ENCODE measurements at places on chromosomes 4 and X. TPM values are rescaled to one million over a fixed set of nuclear protein-coding genes. Genes with fewer than 3 reads are reported as not detected.

Gene RAB39B
- total RNA-seq: 0.67 TPM

Gene CPLX1
- 3.2 TPM for total RNA-seq

- no peak overlapping the region for H3K27ac ChIP-seq
- H3K4me1 ChIP-seq: no peaks in the 10 kb centered on the region
- DNase-seq: no peak
- H3K4me3 ChIP-seq: no peak overlapping the region
- H3K36me3 ChIP-seq: no peaks in the 10 kb centered on the region
These were observed 243.8 kb downstream of the ADAMTS3 start for GRCh38 chr4:72325215-72325614.

Gene DSPP
- not detected for total RNA-seq

DNA sequence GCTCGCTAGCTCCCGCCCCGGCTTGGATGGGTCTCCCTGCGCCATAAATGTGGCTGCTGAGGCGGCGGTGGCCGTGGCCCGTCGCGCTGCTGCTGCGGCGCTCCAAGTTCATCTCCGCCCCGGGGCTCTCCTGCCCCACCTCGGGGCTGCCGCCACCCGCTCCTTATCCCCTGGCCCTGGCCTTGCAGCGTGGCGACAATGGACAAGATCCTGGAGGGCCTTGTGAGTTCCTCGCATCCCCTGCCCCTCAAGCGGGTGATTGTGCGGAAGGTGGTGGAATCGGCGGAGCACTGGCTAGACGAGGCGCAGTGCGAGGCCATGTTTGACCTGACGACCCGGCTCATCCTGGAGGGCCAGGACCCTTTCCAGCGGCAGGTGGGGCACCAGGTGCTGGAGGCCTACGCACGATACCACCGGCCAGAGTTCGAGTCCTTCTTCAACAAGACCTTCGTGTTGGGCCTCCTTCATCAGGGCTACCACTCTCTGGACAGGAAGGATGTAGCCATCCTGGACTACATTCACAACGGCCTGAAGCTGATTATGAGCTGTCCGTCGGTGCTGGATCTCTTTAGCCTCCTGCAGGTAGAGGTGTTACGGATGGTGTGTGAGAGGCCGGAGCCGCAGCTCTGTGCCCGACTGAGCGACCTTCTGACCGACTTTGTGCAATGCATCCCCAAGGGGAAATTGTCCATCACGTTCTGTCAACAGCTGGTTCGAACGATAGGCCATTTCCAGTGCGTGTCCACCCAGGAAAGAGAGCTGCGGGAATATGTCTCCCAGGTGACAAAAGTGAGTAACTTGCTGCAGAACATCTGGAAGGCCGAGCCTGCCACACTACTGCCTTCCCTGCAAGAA, 763 bp downstream of the USP38 start:
- no peaks in the 10 kb centered on the region for H3K27me3 ChIP-seq
- peaks cover 10% of the 10 kb centered on the region for H3K36me3 ChIP-seq
- peak overlapping the region; percentile 93 for H3K27ac ChIP-seq
- peak overlapping the region; percentile 90 for H3K4me3 ChIP-seq
- peaks cover 51% of the 10 kb centered on the region for H3K4me1 ChIP-seq

DNA sequence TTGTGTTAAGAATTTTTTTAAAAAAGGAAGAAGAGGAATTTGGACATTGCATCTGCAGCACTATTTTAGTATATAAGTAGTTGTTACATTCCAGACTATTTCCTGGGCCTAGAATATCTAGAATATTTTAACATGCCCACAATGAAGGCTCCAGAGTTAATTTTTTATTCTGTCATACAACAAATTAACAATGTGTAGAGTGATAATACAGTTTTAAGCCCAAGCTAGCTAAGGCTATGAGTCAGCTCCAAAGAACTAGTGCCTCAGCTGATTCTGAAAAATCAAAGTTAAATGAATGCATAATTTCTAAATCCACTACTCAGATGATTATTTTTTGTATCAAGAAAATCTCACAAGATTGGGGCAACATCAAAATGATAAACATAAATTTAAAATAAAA, 231.4 kb downstream of the PRDM5 start:
- H3K4me1 ChIP-seq: no peaks in the 10 kb centered on the region
- no peak overlapping the region for H3K4me3 ChIP-seq
- no peaks in the 10 kb centered on the region for H3K27me3 ChIP-seq

DNA sequence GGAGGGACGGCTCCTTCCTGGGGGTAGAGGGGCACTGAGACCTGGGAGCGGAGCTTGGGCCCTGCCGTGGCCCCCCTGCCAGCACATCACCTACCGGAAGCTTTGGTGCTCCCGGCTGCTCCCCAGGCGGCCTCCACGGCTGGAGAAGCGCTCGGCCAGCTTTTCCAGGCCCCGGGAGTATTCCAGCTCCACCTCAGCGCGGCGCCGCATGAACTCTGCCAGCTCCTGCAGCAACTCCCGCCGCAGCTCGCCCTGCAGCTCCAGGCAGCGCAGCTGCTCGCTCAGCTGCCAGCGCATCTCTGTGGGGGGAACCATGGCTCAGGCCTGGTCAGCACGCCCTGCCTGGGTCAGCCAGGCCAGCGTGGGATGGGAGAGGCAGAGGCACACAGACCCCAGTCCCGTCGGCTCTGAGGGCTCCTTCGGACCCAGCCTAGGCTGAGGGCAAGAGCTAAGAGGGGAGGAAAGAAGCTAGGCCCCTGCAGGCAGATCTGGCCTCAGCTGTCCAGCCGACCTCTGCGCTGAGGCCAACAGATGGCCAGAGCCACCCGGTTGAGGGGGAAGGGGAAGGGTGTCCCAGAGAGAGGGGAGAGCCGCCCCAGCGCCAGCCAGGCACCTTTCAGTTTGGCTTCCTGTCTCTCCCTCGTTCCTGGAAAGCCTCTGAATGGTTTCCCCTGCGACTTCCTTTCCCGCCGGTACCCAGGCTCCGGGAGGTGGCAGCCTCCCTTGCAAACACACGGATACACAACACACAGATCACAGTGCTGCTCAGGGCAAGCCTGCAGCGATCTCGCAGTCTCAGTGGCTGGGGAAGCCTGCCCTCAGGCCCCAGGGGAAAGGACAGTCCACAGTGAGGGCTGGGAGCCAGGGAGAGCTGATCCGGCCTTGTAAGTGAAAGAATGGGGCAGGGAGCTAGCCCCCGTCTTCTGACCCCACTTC, 4.3 kb downstream of the ARHGAP4 start:
- DNase-seq: no peak
- no peak overlapping the region for H3K27ac ChIP-seq
- no peaks in the 10 kb centered on the region for H3K27me3 ChIP-seq

DNA sequence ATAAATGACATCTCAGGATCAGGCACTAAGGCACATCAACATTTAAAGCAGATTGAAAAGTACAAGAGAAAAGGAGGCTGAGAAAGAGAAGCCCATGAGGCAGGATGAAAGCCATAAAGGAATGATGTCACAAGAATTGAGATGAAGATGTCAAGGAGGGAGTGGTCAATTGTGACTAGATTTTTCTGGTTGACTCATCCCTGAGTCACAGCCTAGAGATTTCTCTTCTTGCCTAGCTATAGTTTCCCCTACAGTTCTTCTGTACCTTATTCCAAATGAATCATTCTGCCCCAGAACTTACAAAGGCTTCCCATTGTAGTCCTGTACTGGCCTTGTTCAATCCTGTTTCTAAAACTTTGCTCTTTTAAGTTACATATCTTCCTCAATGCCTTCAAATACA, 3.4 kb upstream of the USP53 start:
- peak overlapping the region; percentile 54 for H3K27ac ChIP-seq
- H3K4me3 ChIP-seq: no peak overlapping the region
- H3K4me1 ChIP-seq: no peaks in the 10 kb centered on the region
- no peaks in the 10 kb centered on the region for H3K36me3 ChIP-seq
- no peak for DNase-seq

Gene GAGE12F
- not detected for total RNA-seq

DNA sequence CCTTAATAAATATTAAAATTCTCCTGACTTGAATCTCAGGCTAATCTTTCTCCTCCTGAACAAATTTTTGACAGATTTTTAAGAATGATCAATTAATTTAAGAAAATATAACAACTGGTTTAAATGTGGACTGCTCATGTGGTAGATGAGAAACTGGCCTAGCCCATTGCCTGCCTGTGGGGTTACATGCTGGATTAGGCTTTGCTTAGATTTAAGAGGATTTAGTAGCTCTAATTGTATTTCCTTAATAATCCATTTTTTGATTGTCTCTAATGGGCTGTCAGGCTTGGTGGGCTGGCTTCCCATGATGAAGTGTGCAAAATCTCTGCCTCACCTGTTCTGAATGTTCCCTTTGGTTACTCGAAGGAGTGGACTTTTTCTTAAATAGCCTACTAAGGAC, 27.8 kb upstream of the LIMCH1 start:
- H3K4me1 ChIP-seq: peaks cover 19% of the 10 kb centered on the region
- no peaks in the 10 kb centered on the region for H3K36me3 ChIP-seq
- DNase-seq: no peak

DNA sequence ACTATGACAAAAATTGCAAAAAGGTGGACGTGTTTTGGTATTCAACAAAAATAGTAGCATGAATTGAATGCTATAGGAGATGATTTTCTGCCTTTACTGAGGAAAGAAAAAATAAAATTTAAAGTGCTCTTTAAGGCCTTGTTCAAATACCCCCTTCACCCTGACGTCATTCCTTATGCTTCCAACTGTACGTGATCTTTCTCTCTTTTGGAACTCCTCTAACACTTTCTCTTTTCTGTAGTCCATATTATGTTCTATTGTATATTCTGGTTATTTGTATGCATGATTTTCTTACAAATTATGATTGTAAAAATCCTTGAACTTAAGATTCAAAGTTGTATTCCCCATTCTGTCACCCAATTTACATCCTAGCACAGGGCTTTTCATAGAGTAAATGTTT, 100.5 kb downstream of the POU4F2 start:
- H3K36me3 ChIP-seq: no peaks in the 10 kb centered on the region
- no peak overlapping the region for H3K4me3 ChIP-seq
- DNase-seq: no peak
- H3K4me1 ChIP-seq: no peaks in the 10 kb centered on the region

DNA sequence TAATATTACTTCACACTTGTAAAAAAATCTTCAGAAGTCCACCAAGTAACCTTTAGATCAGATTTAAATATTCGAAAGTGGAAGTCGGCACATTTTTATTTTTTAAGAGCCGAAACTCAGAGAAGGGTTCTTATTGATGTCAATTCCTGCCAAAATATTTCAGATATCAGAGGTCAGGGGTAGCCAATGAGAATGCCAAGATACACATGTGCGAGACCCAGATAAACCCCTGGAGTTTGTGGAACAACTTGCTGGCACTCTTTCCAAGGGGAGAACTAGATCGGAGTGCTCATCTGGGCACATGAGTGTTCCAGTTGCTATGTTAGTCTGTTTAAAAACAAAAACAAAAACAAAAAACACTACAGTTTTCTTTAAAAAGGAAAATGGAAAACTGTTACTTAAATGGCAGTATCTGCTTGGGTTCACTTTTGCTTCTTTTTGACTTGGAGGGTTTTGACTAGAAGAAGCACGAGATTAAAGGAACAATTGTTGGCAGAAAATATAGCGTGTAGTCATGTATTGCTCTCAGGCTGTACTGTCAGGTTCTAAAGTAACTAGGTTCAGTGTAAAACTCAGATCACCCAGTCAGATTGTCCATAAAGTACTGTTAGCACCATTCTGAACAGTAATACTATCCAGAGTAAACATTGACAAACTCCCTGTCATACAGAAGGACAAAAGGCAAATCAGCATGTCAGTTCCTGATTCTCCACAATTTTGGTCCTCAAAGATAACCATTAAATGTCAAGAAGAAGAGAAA, 188.0 kb upstream of the PACRGL start:
- H3K27ac ChIP-seq: no peak overlapping the region
- no peaks in the 10 kb centered on the region for H3K27me3 ChIP-seq
- H3K4me1 ChIP-seq: no peaks in the 10 kb centered on the region
- H3K4me3 ChIP-seq: no peak overlapping the region
- no peaks in the 10 kb centered on the region for H3K36me3 ChIP-seq
- DNase-seq: no peak

GRCh38 chr4:181476508-181476890, 766.7 kb upstream of the TENM3 start:
- no peak for DNase-seq
- no peak overlapping the region for H3K4me3 ChIP-seq
- H3K27ac ChIP-seq: no peak overlapping the region
- H3K4me1 ChIP-seq: no peaks in the 10 kb centered on the region

Gene CT45A1
- total RNA-seq: not detected

DNA sequence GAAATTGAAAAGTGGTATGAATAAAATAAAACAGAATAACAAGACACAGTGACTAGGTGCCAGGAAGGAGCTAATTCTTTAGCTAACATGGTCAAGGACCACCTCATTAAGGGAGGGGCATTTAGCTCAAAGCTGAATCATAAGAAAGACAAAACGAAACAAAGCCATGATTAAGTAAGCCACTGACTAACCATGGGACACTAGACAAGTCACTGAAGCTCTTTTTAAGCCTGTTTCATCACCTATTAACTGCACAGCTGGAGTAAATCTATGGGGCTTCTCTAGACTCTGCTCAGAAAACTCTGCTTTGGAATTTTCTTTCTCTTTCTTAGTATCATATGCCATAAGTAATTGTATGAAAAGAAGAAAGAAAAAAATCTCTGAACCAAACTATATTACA, 49.8 kb upstream of the C1QTNF7 start:
- H3K4me1 ChIP-seq: peaks cover 8% of the 10 kb centered on the region
- DNase-seq: no peak
- H3K4me3 ChIP-seq: no peak overlapping the region
- peak overlapping the region; percentile 39 for H3K27ac ChIP-seq
- H3K27me3 ChIP-seq: no peaks in the 10 kb centered on the region
- H3K36me3 ChIP-seq: no peaks in the 10 kb centered on the region

GRCh38 chr4:98539741-98540140, 118.7 kb downstream of the TSPAN5 start:
- no peaks in the 10 kb centered on the region for H3K4me1 ChIP-seq
- H3K27me3 ChIP-seq: no peaks in the 10 kb centered on the region
- H3K36me3 ChIP-seq: no peaks in the 10 kb centered on the region
- H3K4me3 ChIP-seq: no peak overlapping the region
- DNase-seq: no peak

Gene TEX13C
- total RNA-seq: not detected

GRCh38 chr4:118417325-118417724, 64.5 kb upstream of the PRSS12 start:
- no peak for DNase-seq
- no peak overlapping the region for H3K27ac ChIP-seq
- no peak overlapping the region for H3K4me3 ChIP-seq
- H3K4me1 ChIP-seq: no peaks in the 10 kb centered on the region
- H3K27me3 ChIP-seq: no peaks in the 10 kb centered on the region

GRCh38 chrX:7635604-7636003, 207.4 kb upstream of the VCX start:
- no peaks in the 10 kb centered on the region for H3K36me3 ChIP-seq
- H3K4me3 ChIP-seq: no peak overlapping the region
- H3K4me1 ChIP-seq: no peaks in the 10 kb centered on the region
- H3K27ac ChIP-seq: no peak overlapping the region
- DNase-seq: no peak

- H3K27me3 ChIP-seq: no peaks in the 10 kb centered on the region
- no peak overlapping the region for H3K4me3 ChIP-seq
- DNase-seq: no peak
- H3K4me1 ChIP-seq: no peaks in the 10 kb centered on the region
- H3K27ac ChIP-seq: no peak overlapping the region
These were observed 348.2 kb upstream of the GRIA3 start for GRCh38 chrX:122835886-122836285.

Gene GPRIN3
- total RNA-seq: 9.4 TPM
